Activated T-cell treated with anti-CD3 and anti-CD28 coated beads, Interleukin-2, amount 50 U/mL, for 1 hour (primary cell): ENCODE measurements at places on chromosomes 11 and 22.

DNA sequence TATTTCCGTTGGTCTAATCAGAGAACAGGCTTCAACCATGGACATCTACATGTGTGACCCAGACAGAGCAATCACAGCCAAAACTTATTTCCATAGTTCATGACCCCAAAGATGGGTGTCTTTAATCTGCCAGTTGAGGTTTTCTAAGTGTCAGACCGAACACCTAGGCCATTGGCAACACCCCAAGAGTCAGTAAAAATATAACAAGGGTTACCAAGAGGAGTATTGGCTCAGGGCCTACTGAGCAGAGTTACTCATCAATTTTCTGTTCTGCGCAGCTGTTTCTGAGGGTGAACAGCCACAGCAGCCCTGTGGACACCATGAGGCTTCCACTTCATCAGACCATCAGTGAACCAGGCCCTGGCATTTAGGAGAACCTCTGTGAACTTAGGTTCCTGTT is 18.8 kb downstream of the GUCD1 start:
- no peak for DNase-seq

DNA sequence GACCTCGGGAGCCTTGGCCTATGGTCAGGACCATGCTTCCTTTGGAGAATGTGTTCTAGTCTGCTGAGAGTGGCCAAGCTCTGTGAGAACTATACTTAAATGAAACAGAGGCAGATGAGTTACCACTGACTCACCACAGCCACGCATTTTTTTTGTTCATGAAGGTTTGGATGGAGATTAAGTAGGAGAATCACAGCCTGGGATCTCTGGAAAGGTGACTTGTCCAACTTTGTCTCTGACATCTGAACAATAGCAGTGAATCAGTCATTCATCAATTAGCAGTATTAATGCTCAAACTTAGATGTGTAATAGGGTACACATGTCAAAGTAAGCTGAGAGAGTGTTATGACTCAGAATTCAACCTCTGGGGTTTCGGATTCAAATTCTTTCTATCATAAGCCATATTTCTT is 100.7 kb upstream of the ANO3 start:
- no peak for DNase-seq

DNA sequence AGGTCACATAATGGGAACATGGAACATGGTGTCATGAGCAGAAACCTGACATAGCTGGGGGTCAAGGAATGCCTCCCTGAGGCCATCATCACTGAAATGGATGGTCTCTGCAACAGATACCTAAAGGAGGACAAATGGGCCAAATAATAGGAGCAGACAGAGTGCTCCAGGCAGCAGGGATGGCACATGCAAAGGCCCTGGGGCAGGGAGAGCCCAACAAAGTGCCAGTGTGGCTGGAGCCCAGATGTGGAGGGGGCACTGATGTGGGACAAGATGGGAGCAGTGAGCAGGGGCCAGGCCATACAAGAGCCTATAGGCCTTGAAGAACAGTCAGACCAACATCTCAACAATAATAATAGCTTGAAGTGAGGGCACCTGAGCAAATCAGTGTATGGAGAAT is 497.8 kb downstream of the MN1 start:
- DNase-seq = no peak

DNA sequence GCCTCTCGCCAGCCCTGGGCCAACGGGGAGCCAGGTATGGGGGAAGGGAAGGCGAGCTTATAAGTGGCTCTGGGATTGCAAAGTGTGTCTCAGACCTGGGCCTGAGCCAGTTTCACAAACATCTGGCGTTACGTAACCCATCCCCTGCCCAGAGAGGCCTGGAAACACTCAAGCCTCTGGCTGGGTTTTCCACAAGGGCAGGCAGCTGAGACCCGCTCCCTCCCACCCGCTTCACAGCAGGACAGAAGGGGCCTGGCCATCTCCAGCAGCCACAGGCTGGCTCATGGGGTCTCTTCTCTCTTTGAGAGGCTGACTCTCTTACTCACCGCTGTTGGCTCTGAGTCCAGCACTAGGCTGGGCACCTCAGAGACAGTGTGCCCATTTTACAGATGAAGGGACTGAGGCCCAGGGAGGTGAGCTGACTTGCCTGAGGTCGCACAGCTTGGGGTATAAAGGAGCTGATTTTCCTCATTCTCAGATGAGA is 44.5 kb downstream of the TRIOBP start:
- DNase-seq = no peak

- DNase-seq = no peak
These were observed 2.2 kb upstream of the RFPL2 start for GRCh38 chr22:32206774-32207758.

DNA sequence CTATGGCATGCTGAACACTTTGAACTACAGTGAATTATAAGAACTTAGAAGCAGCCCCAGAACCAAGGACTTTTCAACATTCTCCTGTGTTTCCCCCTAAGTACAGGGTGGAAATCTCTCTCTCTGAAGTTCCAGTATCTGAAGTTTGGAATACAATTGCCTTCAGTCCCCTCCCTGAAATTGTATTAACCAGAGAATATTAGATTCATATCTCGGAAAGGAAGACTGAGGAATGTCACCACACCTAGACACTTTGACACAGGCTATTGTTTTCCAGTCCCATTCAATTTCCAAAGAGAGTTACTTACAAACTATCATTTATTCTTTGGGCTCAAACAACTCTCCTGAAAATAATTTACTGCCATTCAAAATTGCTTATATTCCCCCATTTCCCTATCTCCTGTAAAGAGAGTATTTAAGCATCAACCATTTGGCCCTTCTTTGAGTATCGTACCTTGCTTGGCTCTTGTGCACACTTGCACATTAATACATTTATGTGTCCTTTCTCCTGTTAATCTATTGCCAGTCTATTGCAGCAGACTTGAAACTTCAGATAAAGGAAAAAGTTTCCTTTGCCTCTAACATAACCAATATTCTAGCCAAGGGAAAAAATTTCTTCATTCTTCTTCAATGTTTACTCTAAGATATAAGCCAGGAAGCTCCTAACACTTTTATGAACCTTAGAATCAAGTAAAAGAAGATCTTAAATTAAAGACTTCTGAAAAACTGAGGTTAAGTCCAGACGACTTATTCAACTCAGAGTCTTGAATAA is 402.4 kb upstream of the DDI1 start:
- DNase-seq = no peak

DNA sequence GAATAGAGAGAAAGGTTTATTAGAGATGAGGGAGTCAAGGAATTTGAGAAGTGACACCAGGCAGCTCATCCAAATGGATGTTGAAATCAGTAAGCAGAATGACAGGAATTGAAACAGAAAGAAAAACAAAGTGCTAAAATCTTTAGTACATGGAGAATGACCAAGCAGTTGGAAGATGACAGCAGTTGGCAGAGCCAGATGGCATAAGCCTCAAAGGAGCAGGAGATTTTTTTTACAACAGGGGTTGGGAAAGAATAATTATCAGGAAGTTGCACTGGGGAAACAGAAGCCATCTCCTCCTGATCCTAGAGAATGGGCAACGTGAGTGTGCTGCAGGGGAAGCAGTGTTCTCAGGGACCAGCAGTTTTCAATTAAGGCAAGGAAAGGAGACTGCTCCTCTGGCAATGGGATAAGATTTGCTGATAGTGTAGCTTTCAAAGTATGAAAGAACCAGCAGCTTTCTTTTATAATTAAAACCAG is 28.9 kb downstream of the RAB39A start:
- DNase-seq = no peak

GRCh38 chr11:87352759-87353707 is 315.3 kb downstream of the TMEM135 start:
- DNase-seq = peak; percentile 85

- no peak for DNase-seq
These were observed 414.2 kb downstream of the SOX6 start for GRCh38 chr11:15942126-15942525.

DNA sequence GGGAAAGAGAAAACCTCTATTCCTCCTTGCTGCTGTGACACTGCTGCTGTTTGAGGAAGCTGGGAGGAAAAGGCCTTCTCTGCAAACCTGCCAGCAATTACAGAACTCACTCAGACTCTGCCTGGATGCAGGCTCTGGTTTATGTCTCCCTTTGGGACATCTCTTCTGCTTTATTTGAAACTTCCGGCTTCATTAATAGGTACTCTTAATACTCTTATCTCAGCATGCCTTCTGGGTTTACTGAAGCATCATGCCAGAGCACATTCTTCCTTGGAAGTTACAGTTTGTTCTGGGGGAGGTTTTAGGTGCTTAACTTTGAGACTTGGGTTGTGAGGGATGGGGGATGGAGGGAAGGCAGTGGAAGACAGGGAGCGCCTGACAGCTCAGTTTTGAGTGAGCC is 79.9 kb downstream of the NAV2 start:
- DNase-seq = no peak

DNA sequence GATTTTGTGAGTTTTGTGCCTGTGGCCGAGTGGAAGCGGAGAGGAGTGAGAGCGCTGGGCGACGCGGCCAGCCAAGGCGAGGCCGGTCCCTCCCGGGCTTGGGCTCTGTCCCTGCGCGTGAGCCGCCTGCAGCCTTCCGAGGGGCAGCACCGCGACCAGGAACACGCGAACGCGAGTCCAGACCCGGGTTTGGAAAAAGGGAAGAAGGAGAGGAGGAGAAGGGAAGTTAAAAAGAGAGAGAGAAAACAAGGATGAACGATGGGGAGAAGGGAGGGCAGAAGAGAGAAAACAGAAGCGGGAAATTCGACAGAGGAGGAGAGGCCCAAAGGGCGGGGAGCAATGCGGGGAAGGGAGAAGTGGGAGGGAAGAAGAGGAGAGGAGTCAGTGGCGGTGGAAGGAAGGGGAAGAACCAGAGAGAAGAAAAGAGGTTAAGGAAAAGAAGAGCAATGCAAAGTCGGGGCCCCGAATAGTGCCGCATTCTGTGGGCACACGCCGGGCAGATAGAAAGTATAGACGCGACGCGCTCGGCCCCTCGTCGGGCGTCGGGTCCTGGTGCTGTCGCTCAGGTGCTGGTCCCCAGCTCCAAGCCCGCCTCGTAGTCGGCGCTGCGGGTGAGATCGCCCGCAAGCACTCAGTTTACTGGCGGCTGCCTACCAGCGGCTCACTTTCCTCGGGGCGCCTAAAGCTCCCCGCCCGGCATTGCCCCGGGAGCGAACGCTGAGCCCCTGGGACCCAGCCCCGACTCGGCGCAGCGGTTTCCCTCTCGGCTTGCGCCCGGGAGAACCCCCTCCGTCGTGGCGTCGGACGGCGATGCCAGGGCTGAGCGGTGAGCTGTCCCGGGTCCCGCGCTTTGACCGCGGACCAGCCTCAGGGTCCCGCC is 2.8 kb upstream of the BARX2 start:
- no peak for DNase-seq

DNA sequence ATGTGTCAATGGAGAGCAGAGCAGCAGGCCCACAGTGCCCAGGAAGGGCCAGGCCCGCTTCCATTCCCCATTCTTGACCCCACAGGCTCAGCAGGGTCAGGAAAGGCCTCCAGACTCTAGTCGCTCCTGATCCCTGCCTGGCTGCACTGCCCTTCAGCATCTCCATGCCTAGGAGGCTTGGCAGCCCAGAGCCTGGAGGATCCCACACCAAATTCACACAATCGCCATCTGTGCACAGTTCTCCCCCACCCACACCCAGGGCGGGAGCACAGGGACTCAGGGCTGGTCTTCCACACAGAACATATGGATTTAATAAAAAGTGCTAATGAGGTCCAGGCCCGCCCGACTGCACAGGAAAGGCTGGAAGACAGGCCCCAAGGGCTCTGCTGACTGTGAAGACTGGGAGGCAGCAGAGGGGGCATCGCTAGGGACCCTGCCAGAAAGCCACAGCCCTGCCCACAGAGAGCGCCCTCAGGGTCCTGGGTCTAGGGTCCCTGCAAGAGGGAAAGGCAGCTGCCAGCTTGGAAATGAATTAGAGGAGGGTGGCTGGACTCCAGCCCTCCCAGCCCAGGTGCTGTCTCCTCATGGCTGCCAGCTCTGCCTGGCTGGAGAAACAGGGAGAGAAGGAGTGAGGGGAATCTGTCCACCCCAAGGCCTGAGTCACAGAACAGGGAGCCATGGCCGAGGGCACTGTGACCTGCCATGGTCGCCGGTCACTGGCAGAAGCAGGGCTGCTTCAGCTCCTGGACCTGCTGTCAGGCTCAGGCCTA is 39.7 kb downstream of the DKK3 start:
- DNase-seq = no peak

DNA sequence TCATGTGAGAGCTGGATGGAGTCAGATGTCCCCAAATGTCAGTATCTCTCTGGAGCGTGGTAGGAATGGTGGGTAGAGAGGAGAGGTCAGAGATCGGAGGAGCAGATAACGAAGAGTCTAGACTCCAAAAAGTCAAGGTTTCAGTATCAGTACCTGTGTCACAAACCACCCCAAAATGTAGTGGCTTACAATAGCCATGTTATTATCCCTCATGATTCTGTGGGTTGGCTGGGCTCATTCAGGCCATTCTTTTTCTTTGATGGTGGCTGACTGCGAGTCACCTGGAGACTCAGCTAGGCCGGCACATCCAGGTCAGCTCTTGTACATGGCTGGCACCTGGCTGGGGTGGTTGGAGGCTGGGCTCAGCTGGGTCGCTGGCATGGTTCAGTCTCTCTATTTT is 7.3 kb upstream of the SSTR3 start:
- no peak for DNase-seq

GRCh38 chr11:1295591-1295990 is 13.8 kb downstream of the TOLLIP start:
- no peak for DNase-seq

DNA sequence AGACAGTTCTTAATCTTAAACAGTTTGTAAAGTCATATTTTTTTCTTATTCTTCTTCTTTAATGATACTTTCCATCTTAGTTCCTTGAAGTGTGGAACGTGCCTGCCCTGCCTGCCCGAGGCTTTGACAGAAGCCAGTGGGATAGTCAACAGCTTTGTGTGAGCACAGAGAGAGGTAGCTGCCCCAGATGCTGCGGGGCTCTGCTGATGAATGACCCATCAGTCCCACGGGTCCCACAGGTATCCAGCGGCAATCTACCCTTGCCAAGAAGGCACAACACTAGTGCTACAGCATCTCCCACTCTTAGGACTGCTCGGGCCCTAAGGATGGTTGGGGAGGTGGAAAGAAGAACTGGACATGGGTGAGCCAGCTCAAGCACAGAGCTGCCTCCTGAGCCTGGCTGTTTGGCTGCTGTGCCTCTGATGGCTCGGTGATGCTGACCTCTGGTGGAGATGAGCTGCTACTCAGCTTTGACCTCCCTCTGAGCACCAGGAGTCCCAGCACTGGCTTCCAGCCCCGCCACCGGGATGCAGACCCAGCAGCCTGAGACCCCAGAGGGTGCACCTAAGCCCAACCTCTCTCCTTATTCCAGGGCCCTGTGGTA is 11.8 kb upstream of the APLNR start:
- DNase-seq = no peak

DNA sequence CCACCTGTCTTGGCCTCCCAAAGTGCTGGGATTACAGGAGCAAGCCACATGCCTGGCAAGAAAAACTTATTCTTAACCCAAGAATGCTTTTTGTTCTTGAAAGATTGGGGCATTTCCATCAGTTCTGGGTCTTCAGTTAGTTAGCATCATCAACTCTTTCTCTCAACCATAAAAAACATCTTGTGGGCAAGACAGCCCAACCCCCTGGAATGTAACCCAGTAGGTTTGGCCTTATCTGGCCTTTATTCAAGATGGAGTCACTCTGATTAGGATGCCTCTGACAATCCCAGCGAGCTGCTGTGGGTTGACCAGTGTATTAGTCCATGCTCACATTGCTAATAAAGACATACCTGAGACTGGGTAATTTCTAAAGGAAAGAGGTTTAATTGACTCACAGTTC is 9.2 kb upstream of the TPCN2 start:
- no peak for DNase-seq
